Dermis microvascular lymphatic vessel endothelial cell (primary cell): ENCODE measurements at places on chromosomes 4 and X. TPM values are rescaled to one million over a fixed set of nuclear protein-coding genes. Genes with fewer than 3 reads are reported as not detected.

DNA sequence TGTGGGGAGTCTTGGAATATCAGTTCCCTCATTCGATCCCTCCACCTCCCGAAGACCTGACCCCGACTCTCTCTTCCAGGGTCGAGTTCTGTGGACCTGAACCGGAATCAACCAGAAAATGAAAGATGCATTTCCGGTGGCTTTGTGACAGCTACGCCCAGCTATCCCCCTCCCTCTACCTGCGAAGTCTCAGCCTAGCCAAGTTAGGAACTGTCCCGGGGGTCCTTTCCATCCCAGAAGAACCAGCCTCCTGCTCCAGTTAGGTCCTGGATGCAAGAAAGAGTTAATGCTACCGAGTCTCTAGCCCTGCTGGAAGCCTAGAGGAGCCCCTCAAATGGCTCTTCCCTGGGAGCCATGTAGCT, 13.4 kb upstream of the ETDC start:
- no peak for DNase-seq

DNA sequence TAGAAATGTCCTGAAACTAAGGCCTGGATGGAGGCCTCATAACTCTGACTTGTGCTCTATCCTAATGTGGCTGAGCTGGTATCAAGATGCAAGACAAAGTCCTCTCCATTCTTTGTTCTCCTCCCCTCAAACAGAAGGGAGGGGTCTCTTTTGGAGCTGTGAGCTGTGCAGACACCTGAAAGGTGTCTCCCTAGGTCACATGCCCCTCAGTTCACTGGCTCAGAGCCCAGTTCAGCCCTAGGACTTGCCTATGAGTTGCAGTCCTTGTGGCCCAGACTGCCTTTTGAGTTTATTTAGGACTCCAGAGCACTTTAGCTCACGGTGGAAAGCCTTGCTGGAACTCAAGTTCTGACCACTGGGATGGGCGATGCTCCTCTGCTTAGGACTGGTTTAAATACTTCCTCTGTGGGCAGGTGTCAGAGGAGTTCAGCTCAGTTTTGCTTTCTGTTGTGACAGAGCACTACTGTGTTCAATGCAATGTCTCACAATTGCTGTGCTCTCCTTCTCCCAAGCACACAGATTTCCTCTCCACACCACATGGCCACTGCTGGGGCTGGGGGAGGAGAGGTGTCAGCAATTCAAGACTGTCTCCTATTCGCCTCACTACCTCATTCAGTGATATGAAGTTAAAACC, 84.8 kb upstream of the ZNF827 start:
- DNase-seq: no peak

DNA sequence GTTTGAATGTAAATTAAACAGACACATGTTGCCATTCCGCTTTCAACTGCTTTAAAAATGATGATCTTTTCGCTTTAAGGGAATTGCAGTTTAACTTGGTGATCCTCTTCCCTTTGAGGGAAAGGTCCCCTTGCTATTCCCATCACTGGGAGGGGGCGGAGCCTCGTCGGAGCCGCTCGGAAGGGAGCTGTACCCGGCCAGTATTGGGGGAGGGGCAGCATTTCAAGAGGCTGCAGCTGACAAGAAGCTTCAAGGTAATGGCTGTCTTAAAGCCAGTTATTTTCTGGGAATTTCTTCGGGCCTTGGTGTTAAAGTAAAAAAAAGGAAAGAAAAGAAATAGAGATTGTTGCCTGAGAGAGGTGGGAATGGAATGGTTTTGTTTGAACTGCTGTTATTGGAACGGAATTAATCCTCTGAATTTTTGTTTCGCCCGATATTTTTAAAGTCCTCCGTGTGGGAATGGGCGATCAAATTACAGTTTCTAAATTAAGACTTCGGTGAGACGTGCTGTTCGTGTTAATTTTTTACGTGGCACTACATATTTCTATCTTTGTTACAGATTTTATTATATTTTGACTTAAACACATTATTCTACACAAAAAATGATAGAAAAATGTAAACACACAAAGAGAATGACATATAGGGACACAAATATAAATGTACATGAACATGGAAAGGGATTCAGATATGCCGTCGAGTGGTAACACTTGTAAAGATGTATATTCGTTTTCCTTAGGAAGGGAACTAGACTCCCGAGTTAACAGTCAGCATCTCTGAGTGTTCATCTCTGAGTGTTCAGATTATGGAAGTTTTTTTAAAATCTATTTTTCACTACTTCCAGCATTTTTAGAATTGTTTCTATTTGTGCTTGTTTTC, 9.2 kb downstream of the PWWP3B start:
- no peak for DNase-seq

Gene RIBC1
- total RNA-seq: 0.13 TPM in 2 replicates

Gene SMIM31
- not detected in 2 replicates for total RNA-seq
